Naive thymus-derived CD8-positive, alpha-beta T cell (primary cell): ENCODE measurements at places on chromosomes 5 and 9.

GRCh38 chr9:135814421-135815095 is 92.8 kb downstream of the CAMSAP1 start:
- DNase-seq, result no peak

DNA sequence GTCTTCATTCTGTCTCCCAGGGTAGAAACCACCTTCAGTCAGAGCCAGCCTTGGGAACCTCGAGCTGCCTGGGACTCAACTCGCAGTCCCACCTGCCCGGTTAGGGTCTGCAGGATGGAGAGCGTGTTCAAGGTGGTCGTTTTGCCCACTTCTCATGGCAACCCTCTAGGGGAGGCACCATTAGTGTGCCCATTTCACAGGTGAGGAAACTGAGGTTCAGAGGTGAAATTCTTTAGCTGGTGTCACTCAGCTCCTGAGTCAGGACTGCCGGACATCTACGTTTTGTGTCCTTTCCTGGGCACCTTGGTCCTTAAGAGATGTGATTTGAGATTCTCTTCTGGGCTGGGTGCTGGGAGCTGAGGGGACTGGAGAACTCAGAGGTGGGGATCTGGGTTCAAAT is 30.0 kb downstream of the DAB2IP start:
- DNase-seq, result no peak

DNA sequence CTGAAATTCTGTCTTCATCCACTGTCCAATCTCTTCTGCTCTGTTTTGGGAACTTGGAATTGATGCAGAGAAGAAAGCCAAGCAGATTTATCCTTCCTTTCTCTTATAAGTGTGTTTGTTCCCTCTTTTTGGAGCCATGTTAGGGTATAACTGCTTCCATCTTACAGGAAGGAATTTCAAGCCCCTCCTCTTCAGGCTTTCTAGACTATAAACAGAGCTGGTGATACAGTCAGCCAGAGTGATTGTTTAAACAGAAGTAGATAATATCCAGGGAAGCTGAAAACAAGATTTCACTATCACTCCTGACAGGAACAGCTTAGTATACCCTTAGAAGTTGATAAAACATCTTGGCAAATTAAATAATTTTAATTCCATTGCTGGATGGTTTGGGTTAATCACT is 102.1 kb upstream of the DMRT1 start:
- no peak for DNase-seq

DNA sequence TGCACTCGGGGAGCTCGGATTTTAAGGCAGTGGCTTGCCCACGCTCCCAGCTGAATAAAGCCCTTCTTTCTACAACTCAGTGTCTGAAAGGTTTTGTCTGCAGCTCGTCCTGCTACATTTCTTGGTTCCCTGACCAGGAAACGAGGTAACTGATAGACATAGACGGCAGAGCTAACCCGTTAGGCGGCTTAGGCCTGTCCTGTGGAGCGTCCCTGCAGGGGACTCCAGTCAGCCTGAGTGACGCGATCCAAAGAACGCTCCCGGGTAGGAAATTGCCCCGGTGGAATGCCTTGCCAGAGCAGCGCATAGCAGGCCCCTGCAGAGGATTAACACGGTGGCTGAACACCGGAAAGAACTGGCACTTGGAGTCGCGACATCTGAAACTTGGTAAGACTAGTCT is 1.8 kb upstream of the SELENOP start:
- DNase-seq, result no peak

- DNase-seq, result no peak
Measured at GRCh38 chr5:1343315-1343751, 1.6 kb downstream of the CLPTM1L start.

GRCh38 chr9:136133191-136133958 is 14.7 kb upstream of the TMEM250 start:
- no peak for DNase-seq

GRCh38 chr5:109049565-109049964 is 301.9 kb downstream of the FER start:
- no peak for DNase-seq

GRCh38 chr5:34410411-34411139 is 245.6 kb upstream of the RAI14 start:
- DNase-seq, result no peak

- no peak for DNase-seq
Measured at GRCh38 chr5:33284681-33285080, 156.1 kb upstream of the TARS1 start.

DNA sequence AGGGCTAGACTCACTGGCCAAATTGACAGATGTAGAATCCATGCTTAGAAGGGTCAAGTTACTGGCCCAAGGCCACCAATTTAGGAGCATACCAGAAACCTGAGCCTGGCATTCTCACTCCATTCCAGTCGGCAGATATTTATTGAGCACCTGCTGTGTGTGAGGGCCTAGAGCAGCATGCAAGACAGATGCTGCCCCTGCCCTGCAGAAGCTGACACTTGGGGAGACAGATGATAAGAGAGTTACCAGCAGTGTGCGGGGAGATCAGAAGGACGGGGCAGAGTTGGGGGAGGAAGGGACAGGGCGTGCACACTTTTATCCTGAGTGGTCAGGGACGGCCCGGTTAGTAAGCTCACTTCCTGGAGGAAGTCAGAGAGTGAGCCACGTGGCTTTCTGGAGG is 111.5 kb upstream of the RAPGEF1 start:
- DNase-seq, result no peak

DNA sequence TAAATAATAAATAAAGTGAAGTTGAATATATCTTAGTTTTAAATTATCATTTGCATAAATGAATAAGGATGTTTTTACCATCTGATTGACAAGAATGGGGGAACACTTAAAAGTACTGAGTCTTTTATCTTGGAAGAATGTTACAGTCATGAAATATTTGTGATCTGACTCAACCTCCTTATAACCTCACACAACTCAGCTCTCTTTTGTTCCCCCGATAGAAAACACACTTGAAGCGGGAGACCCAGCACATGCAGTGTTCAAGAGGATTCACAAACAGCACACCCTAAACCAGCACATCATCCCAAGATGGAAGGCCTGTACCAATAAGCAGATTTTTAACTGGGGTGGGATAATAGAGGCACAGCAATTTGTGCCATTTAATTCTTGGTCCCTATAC is 15.5 kb downstream of the BAAT start:
- no peak for DNase-seq

DNA sequence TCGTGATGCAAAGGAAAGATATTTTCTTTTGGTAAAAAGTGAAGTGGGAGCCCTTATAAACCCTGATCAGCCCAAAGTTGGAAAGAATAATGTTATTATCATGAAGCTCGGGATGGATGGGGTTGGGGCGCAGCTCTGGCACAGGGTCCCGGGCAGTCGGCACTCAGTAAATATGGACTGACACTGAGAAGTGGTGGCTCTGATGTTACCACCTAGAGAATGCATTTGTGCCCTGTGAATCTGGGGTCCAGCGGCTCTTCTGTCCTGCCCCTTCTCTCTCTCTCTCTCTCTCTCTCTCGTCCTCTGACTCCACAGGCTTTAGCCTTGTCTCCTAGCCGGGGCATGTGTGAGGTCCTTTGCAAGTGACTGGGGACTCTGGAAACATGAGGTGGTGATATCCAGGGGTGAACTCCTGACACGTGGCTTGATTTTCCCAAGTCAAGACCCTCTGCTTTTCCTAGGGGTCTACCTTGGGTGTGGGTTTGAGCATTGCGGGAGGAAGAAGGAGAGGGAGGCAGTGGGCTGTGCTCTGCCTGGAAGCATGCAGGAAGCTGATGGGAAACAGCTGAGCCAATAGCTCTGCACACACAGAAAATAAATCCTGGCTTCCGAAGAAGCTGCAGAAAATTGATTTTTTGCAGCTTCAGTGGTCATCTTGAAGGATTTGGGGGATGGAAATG is 162.7 kb downstream of the MACROH2A1 start:
- no peak for DNase-seq

- no peak for DNase-seq
Measured at GRCh38 chr5:53110156-53110555, 599 bp upstream of the MOCS2 start.

DNA sequence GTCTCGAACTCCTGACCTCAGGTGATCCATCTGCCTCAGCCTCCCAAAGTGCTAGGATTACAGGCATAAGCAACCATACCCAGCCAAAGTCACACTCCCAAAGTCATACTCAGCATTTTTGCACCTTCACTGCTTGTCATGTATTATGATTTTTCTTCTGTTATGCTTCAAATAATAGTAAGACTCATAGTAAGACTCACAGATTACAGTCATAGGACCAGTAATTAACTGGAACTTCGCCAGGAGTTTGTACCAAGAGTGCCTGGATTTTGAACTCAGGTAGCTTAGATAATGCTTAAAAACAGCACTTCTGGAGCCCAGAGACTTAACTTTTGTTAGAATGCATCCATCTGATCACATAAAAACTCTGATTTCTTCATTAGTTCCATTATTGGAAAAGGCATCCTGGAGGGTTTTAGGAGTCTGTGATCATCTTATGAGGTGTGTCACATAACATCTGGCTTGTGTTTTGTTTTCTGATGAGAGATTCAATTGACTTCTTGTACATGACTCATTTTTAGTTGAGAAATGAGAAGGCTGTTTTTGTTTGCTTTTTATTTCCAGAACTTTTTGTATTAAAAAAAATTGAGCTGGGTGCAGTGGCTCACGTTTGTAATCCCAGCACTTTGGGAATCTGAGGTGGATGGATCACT is 131.5 kb downstream of the ADAMTS19 start:
- no peak for DNase-seq

- DNase-seq, result no peak
Measured at GRCh38 chr5:137497396-137498290, 1.5 kb downstream of the SPOCK1 start.

DNA sequence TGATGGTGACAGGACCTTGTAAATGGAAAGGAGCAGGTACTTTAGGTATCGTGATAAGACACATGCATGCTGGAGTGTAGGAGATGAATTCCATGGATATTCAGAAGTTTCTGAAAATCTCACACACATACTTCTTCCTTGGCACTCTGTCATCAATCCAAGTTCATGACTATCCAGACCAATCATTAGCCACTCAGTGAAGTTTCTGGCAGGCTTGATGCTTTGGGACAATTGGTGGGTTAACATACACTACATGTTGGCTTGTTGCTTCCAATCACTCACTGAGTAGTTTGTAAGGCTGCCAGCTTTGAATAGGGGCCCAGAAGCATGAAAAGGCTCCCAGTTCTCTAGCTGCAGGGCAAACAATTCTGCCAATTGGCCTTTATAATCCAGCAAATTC is 147.6 kb downstream of the CEMIP2 start:
- no peak for DNase-seq

DNA sequence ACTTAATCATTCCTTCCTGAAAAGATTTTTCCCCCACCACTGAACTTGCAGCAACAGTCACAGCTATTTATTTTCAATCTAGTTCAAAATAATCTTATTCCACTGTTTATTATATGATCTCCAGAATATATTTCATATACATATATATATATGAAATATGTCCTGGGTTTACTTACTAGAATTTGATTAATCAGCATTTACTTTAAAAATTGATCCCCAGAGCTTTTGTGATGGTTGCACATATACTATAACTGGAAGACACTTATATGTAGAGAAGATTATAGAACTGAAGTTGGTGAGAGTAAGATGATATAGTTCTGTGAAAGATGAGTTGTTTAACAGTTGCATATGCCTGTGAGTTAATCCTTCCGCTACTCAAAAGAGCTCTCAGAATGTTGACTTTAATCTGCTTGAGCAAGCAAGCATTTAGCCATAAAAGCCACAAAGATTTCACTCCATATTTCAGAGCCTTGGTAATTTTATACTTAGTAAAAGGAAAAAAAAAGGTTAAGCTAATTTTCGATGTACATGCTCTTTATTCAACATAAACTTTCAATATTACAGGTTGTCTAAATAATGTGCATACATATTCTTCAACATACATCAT is 399.3 kb upstream of the CDH9 start:
- DNase-seq, result no peak

- no peak for DNase-seq
Measured at GRCh38 chr5:59161221-59162105, 578.6 kb downstream of the RAB3C start.

DNA sequence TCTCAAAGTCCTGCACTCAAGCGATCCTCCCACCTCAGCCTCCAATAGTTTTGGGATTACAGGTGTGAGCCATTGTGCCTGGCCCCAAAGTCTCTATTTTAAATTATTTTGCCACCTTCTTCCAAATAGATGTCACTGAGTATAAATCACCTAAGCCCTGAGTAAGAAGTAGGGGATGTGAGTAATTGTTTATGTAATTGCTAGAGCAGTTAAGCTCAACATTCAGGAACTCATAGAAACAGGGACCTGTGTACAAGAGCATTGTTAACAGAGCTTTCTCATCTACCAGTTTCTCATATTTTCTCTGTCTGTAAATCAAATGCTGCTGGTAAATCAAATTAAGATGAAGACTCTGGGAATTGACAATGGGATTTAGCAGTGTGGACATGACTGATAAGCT is 26.3 kb downstream of the CDK7 start:
- no peak for DNase-seq

- no peak for DNase-seq
Measured at GRCh38 chr5:30994176-30994575, 199.3 kb upstream of the CDH6 start.

GRCh38 chr5:149426931-149427330 is 47.8 kb upstream of the IL17B start:
- no peak for DNase-seq

GRCh38 chr5:10576790-10577189 is 12.9 kb downstream of the ANKRD33B start:
- no peak for DNase-seq

DNA sequence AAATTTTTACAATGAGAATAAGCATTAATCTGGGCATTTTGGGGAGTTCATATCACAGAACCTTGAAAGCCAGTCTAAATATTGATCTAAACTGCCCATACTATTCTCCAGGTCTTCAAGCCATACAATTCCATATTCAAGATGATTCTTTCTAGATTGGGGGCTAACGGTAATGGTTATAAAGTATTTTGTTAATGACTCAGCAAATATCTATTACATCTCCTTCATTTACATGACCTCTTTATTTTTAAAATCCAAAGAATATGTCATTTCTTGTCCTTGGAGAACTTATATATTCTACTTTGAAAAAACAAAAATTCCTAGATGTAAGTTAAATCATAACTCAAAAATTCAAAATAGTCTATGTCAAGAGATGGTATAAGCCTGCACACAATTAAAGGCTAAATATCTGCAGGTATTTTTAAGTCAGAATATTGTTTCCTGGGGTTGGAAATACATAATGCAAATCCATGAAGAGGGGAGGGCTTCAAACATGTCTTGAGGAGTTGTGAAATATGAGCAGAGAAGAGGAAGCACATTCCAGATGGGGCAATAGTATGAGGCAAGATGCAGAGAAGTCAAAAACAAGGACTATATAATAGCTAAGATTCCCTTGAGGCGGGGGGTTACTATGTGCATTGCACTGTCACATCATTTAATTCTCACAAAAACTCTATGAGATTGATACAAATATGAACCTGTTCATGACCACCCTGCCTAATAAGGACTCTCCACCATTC is 526.4 kb downstream of the NR2F1-AS1 start:
- no peak for DNase-seq
